ENCODE measurements at places on chromosomes 6 and 20. TPM values are rescaled to one million over a fixed set of nuclear protein-coding genes. Genes with fewer than 3 reads are reported as not detected.

GRCh38 chr20:24720957-24721356 lies 228.1 kb upstream of the CST7 start:
- H3K36me3 ChIP-seq, result no peaks in the 10 kb centered on the region
- H3K27ac ChIP-seq, result no peak overlapping the region
- H3K4me3 ChIP-seq, result no peak overlapping the region

DNA sequence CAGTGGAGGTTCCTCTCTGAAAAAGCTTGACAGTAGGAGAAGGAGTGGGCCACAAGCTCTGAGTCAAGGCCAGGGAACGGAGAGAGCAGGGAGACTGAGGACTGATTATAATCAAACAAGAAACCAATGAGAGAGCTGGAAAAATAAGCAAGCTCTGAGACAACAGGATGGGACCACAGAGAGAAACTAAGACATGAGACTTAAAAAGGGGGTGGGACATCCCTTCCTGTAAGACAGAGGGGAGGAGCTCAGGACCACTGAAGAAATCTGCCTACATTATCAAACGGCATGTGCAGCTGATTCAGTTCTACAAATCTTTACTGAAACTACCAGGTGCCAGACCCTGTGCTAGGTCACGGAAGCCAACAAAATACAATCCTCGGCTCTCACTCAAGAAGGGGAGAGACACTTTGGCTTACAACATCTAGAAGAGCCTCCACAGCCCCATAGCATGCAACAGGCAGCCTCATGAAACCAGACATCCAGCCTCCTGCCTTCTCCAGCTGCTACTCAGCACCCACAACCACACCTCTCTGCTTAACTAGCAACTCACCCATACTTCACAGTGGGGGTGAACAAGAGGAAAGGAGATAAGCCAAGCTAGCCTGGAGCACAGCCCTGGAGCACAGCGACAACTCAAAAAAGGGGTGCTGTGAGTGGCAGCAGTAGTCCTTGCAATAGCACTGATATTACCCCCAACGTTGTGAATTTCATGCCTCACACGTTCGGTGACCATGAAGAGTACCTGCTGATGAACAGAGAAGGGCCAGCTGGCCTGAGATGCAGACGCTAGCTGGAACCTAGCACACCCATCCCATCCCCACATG lies 39.1 kb upstream of the ANKRD60 start:
- no peak overlapping the region for H3K4me3 ChIP-seq
- DNase-seq, result no peak
- no peaks in the 10 kb centered on the region for H3K4me1 ChIP-seq

GRCh38 chr6:87914637-87915395 lies 132.8 kb upstream of the SPACA1 start:
- no peaks in the 10 kb centered on the region for H3K27me3 ChIP-seq
- H3K4me3 ChIP-seq, result no peak overlapping the region
- H3K27ac ChIP-seq, result no peak overlapping the region
- no peak for DNase-seq
- no peaks in the 10 kb centered on the region for H3K36me3 ChIP-seq

Gene RIPOR2
- total RNA-seq, result 70.5 TPM

Gene TENT5A
- 42.4 TPM for total RNA-seq

DNA sequence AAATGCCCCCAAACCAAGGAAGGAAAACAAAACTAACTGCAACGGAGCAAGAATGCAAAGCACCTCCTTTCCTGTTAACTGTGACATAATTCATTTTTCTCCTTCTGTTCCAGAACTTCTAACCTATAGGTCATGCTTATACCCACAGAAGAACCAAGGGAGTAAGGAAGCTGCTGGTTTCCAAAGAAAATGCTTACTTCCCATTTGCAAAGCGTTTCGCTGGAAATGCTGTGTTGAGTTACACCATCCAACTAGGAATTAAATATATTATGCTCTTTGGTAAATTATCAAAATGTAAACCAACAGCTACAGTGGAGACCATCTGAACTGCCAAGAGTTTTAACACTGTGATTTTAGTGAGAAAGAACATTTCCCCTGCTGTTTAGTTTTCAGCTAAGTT lies 42.9 kb downstream of the ATXN1 start:
- H3K27me3 ChIP-seq, result no peaks in the 10 kb centered on the region
- no peaks in the 10 kb centered on the region for H3K36me3 ChIP-seq
- no peak overlapping the region for H3K4me3 ChIP-seq
- H3K4me1 ChIP-seq, result no peaks in the 10 kb centered on the region

Gene NHLRC1
- 2.0 TPM for total RNA-seq

- H3K36me3 ChIP-seq, result no peaks in the 10 kb centered on the region
- DNase-seq, result no peak
- no peaks in the 10 kb centered on the region for H3K27me3 ChIP-seq
Measured at GRCh38 chr6:94401311-94401710, 982.0 kb upstream of the EPHA7 start.

DNA sequence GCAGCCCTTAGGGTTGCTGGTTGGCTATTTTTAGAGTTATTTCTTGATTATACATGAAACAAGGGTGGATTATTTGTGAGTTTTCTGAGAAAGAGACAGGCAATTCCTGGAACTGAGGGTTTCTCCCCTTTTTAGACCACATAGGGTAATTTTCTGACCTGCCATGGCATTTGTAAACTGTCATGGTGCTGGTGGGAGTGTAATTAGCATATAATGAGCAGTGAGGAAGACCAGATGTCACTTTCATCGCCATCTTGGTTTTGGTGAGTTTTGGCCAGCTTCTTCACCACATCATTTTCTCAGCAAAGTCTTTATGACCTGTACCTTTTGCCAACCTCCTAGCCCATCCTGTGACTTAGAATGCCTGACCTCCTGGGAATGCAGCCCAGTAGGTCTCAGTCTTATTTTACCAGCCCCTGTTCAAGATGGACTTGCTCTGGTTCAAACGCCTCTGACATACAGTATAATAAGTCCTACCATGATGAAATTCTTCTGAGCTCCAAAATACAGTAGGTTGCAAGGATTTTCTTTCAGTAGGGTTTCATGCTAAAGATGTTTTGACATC lies 117.1 kb downstream of the ISM1 start:
- H3K4me3 ChIP-seq, result no peak overlapping the region
- no peaks in the 10 kb centered on the region for H3K27me3 ChIP-seq
- H3K4me1 ChIP-seq, result no peaks in the 10 kb centered on the region

DNA sequence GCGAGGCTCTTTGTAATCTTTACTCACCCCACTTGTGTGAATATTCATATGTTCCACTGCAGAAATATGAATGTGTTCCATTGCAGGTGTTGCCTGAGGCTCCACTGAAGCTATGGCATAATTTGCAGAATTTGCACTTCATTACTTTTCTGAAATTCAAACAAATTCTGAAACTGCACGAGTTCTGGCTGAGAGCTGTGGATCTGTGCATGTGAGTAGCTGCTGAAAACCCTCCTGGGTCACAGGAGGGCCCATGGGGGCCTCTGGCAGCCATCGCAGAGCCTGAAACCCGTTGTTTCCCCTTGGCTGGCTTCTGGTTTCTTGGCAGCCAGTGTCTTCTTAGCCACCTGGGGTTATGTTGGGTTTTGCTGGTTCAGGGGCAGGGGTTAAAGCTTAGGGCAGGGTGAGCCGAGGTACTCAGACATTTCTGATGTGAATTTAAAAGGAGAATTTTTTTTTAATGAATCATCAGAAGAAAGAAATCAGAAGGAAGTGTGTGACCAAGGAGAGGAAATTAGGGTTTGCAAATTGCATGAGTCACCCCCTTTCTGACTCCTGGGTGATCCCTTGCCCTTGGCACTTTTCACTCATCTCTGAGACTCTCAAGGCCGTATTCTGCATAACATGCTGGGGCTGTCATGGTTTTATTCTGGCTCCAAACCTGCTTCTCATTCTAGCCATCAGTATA lies 40.6 kb downstream of the TOX2 start:
- H3K27ac ChIP-seq, result no peak overlapping the region
- H3K4me1 ChIP-seq, result no peaks in the 10 kb centered on the region
- H3K27me3 ChIP-seq, result no peaks in the 10 kb centered on the region
- no peak for DNase-seq
- H3K4me3 ChIP-seq, result no peak overlapping the region

DNA sequence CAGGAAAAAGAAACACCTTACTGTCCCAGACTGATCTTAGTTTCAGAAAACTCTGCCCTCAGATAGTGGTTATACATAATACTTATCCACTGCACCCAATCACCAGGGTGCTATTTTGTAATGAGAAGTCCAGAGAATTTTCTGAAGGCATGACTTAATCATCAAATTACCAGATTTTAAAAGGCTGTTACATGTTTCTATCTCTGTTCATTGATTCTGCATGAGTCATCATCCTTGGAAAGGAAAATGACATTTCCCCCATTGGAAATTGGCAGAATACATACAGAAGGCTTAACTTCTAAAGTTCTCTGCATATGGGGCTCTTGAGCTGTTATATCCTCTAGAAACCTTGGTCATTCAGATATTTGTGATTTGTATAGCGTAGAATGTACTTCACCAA lies 587.9 kb upstream of the FLRT3 start:
- H3K36me3 ChIP-seq, result no peaks in the 10 kb centered on the region
- H3K4me3 ChIP-seq, result no peak overlapping the region
- no peaks in the 10 kb centered on the region for H3K4me1 ChIP-seq
- no peak for DNase-seq
- no peak overlapping the region for H3K27ac ChIP-seq

- no peak for DNase-seq
- no peak overlapping the region for H3K4me3 ChIP-seq
- no peaks in the 10 kb centered on the region for H3K4me1 ChIP-seq
- no peaks in the 10 kb centered on the region for H3K27me3 ChIP-seq
- no peaks in the 10 kb centered on the region for H3K36me3 ChIP-seq
Measured at GRCh38 chr6:145707397-145707796, 27.9 kb downstream of the EPM2A start.

Gene BCAS1
- not detected for total RNA-seq

DNA sequence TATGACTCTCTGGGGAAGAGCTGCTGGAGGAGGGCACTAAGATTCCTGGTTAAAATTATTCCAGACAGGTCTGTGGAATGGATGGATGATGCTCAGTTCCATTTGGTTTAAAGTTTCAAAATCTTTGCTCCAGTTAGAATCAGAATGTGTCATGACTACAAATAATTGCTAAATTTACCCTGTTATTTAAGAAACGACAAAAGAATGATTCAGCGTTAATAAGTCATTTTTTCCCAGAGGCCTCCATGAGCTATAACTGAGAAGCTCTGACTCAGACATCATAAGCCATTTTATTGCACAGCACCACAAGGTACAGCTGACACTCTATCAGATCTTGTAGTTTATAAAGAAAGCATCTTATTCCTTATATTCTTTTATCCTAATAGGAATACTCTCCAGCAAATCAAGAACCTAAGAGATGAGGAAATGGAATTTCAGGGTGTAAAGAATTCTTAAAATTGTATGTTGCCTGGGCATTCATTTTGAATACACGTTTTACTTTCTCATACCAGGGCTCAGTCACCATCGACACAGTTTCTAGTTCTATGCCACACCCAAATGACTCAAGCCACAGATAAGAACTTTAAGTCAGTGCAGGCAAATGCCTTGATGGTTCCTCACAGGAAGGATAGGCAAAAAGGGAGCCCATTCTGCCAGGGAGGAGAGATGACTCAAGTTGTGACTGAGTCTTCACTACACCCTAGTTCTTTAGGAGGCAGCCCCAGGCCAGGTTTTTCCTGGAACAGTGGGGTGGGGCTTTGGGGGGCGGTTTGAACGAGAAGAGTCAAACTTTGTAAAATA lies 636.0 kb downstream of the MMUT start:
- DNase-seq, result no peak
- H3K4me1 ChIP-seq, result no peaks in the 10 kb centered on the region
- no peak overlapping the region for H3K4me3 ChIP-seq
- no peak overlapping the region for H3K27ac ChIP-seq
- no peaks in the 10 kb centered on the region for H3K27me3 ChIP-seq

Gene AK9
- 8.8 TPM for total RNA-seq

Gene HDGFL1
- not detected for total RNA-seq

GRCh38 chr6:104887350-104887749 lies 27.6 kb upstream of the HACE1 start:
- H3K4me1 ChIP-seq, result no peaks in the 10 kb centered on the region
- H3K36me3 ChIP-seq, result no peaks in the 10 kb centered on the region
- H3K4me3 ChIP-seq, result no peak overlapping the region
- no peak overlapping the region for H3K27ac ChIP-seq
- H3K27me3 ChIP-seq, result no peaks in the 10 kb centered on the region

Gene RIPPLY2
- total RNA-seq, result not detected

DNA sequence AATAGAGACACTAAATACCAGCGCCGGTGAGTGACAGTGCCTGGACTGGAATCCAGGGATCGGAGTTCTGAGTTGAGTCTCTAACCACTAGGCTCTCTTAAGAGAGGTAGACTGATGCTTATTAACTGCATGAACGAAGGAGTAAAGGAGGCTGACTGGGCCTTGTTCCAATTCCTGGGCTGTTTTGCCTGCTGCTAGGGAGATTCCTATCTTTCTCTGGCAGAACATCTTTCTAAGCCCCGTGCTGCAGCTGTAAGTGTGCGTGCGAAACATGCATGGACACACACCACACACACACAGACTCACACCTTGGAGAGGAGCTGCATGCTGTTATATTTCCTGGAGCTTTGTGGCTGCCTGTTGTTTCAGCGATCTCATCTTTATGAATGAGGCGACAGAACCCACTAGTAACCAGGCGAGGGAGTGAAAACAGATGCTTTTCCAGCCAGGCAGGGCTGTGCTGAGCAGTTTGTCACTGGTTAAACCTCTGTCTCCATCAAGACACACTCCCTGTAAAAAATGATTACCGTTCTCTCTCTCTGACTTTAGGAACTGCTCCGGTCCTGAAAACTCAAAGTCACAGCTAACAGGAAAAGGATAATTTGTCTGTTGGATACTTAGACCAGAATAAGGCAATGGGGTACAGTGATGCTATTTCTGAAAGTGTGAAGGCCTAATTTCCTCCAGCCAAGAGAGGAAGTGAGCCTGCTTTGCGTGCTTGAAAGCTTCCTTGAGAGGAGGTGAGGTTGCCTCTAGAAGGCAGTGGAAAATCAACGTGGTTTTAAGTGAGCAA lies 157.4 kb upstream of the ZNF217 start:
- no peak for DNase-seq
- no peaks in the 10 kb centered on the region for H3K27me3 ChIP-seq
- H3K27ac ChIP-seq, result peak overlapping the region; percentile 68
- no peak overlapping the region for H3K4me3 ChIP-seq

Gene CRISP3
- 0.73 TPM for total RNA-seq

DNA sequence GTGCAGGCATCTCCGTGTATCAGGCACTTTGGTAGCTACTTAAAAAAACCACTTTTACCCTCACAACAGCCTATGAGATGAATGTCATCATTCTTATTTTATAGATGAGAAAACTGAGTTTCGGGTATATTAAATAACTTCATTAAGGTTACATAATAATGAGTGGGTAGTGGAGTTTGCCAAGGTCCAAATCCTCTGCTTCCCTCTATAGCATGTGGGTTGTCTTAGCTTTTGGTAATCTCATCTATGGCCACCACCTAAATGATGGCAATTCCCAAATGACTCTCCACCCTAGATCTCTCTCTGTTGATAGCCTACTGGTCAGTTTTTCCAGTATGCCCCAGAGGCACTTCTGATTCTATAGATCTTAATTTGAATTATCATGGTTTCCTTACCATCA lies 3.7 kb upstream of the RNF144B start:
- no peaks in the 10 kb centered on the region for H3K36me3 ChIP-seq
- no peak overlapping the region for H3K27ac ChIP-seq
- no peaks in the 10 kb centered on the region for H3K27me3 ChIP-seq
- no peak for DNase-seq
- no peak overlapping the region for H3K4me3 ChIP-seq
- no peaks in the 10 kb centered on the region for H3K4me1 ChIP-seq

- no peaks in the 10 kb centered on the region for H3K27me3 ChIP-seq
- H3K4me1 ChIP-seq, result no peaks in the 10 kb centered on the region
- H3K27ac ChIP-seq, result no peak overlapping the region
- no peak for DNase-seq
- no peaks in the 10 kb centered on the region for H3K36me3 ChIP-seq
Measured at GRCh38 chr6:113930183-113930582, 40.8 kb downstream of the HDAC2 start.
